IMR-90 (cell line): ENCODE measurements at places on chromosomes 2 and 18. TPM values are rescaled to one million over a fixed set of nuclear protein-coding genes. Genes with fewer than 3 reads are reported as not detected.

Gene DSEL
- 100 and 145 TPM in 2 replicates for total RNA-seq

Gene PPP1R1C
- 0.28 and 0.36 TPM in 2 replicates for total RNA-seq

GRCh38 chr18:8967573-8967972 is 134.9 kb upstream of the NDUFV2 start:
- no peaks in the 10 kb centered on the region for H3K27me3 ChIP-seq
- no peaks in the 10 kb centered on the region for H3K36me3 ChIP-seq
- DNase-seq: no peak
- no peak overlapping the region for H3K4me3 ChIP-seq
- no peak overlapping the region for H3K27ac ChIP-seq
- peaks cover 7% of the 10 kb centered on the region for H3K4me1 ChIP-seq

GRCh38 chr2:157899125-157899839 is 23.2 kb upstream of the ACVR1 start:
- H3K27me3 ChIP-seq: no peaks in the 10 kb centered on the region
- no peak overlapping the region for H3K27ac ChIP-seq
- peaks cover 3% of the 10 kb centered on the region for H3K4me1 ChIP-seq
- H3K36me3 ChIP-seq: no peaks in the 10 kb centered on the region
